Tibial nerve (tissue), 4 donors: ENCODE measurements at places on chromosomes 7 and 10. TPM values are rescaled to one million over a fixed set of nuclear protein-coding genes. Genes with fewer than 3 reads are reported as not detected.

The FAM237B gene
- total RNA-seq: not detected

The OR2A1 gene
- total RNA-seq: not detected

The GNAI1 gene
- 30.0 TPM for total RNA-seq

DNA sequence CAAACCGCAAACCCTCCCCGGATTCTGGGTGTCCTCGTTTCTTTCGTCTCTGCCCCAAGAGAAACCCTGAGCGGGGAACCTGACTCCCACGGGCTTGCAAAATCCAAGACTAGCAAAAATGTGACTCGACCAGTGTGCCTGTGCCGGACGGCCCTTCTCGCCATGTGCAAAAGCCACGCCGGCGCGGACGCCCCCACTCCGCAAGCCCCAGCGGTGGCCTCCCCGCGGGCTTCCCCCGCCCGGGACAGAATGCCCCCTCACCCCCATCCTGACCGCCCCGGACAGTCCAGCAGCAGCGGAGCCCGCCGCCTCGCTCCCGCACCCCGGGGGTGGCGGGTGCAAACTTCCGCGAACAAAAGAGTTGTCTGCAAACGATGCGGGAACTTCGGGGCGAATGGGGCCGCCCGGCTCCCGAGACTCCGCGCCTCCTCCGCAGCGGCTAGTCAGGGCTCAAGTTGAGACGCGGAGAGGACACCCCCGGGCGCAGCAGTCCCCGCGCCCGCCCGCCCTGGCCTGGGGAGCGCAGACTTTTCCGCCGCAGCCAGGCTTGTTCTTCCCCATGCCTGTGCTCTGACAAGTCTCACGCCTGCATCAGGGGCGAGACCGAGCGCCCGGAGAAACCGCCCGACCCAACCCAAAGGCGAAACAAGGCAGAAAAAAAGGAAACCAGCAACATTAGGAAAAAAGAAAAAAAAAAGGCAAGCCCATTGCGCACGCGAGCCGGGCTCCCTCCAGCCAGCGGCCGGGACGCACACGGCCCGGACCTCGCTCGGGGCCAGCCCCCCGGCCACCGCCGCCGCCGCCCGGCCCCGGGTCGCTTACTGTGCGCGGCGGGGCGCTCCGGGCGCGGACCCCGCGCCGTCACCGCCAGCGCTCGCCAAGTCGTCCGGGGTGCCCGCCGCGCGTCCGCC, 732 bp downstream of the FAM53B start:
- peak overlapping the region; percentile 87 for H3K4me3 ChIP-seq
- peaks cover 14% of the 10 kb centered on the region for H3K36me3 ChIP-seq
- peak overlapping the region; percentile 93 for H3K27ac ChIP-seq

- no peak overlapping the region for H3K27ac ChIP-seq
- peaks cover 6% of the 10 kb centered on the region for H3K27me3 ChIP-seq
- no peak for DNase-seq
Observed at GRCh38 chr7:39811161-39811614, 138.9 kb upstream of the CDK13 start.

- H3K36me3 ChIP-seq: no peaks in the 10 kb centered on the region
- H3K4me1 ChIP-seq: no peaks in the 10 kb centered on the region
Observed at GRCh38 chr7:86953653-86954336, 105.7 kb downstream of the ELAPOR2 start.

GRCh38 chr7:27199849-27200760, at the start of gene HOXA13:
TSS of gene HOXA13 (minus strand) at chr7:27200091. CDS start at chr7:27200077, 14 bp downstream.
- peak within 1 kb of the TSS; percentile 50 for H3K4me3 ChIP-seq
- H3K27me3 ChIP-seq: peaks cover 90% of the 10 kb centered on the region
- no peak within 1 kb of the TSS for H3K27ac ChIP-seq
- H3K4me1 ChIP-seq: peaks cover 30% of the 10 kb centered on the region
- DNase-seq: no peak

The SLC13A1 gene
- not detected for total RNA-seq

DNA sequence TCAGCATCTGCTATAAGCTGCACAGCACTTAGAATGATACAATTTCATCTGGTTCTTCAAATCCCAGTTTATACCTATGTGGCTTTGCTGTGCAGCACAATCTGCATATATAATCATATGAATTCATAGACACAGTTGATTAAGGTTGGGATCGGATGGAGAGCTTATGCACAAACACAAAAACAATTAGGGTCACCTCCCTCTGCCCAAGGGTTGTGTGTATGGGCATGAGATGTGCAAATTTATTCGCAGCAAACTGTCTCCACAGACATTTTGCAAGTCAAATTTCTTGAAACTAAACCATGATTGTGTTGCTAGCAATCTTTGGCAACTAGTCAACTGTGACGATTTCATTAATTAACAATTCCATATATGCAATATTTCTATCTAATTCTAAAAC, 955.7 kb downstream of the SORCS3 start:
- no peaks in the 10 kb centered on the region for H3K27me3 ChIP-seq
- no peak overlapping the region for H3K4me3 ChIP-seq
- no peak overlapping the region for H3K27ac ChIP-seq
- DNase-seq: no peak

GRCh38 chr10:117398029-117398428, 22.8 kb upstream of the PDZD8 start:
- H3K27me3 ChIP-seq: no peaks in the 10 kb centered on the region
- DNase-seq: no peak
- H3K4me3 ChIP-seq: no peak overlapping the region
- H3K36me3 ChIP-seq: no peaks in the 10 kb centered on the region

The OR2A5 gene
- not detected for total RNA-seq

DNA sequence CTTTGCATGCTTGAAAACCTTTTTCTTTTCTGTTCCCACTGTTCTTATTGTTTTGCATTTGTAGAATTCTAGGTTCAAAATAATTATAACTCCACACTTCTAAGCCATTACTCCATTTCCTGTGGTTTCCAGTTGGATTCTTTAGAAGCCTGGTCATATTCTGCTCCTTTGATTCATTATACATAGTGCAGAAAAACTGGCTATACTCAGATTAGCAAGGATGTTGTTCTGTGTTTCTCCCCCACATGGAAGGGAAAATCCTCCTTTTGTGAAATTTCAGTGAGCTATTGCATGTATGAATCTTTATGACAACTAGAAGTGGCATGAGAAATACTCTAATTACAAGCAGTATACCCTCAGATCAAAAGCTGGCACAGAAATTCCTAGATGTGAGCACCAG, 79.5 kb downstream of the SLC13A1 start:
- H3K27ac ChIP-seq: no peak overlapping the region

- no peak for DNase-seq
- no peaks in the 10 kb centered on the region for H3K36me3 ChIP-seq
- no peaks in the 10 kb centered on the region for H3K27me3 ChIP-seq
- H3K4me1 ChIP-seq: no peaks in the 10 kb centered on the region
Observed at GRCh38 chr10:11424456-11425295, 186.8 kb downstream of the USP6NL start.

- no peak overlapping the region for H3K4me3 ChIP-seq
- H3K36me3 ChIP-seq: no peaks in the 10 kb centered on the region
- no peak overlapping the region for H3K27ac ChIP-seq
Observed at GRCh38 chr10:132306343-132306685, 1.4 kb downstream of the STK32C start.

The NRP1 gene
- total RNA-seq: 90.0 TPM

- no peak overlapping the region for H3K4me3 ChIP-seq
- DNase-seq: no peak
- H3K27ac ChIP-seq: no peak overlapping the region
- H3K4me1 ChIP-seq: no peaks in the 10 kb centered on the region
Observed at GRCh38 chr7:366161-366803, 76.3 kb downstream of the FOXL3 start.

- no peak for DNase-seq
- no peaks in the 10 kb centered on the region for H3K27me3 ChIP-seq
- peaks cover 4% of the 10 kb centered on the region for H3K4me1 ChIP-seq
- peak overlapping the region; percentile 48 for H3K27ac ChIP-seq
- no peak overlapping the region for H3K4me3 ChIP-seq
- no peaks in the 10 kb centered on the region for H3K36me3 ChIP-seq
Observed at GRCh38 chr10:132648851-132649528, 111.4 kb downstream of the INPP5A start.

The C10orf62 gene
- total RNA-seq: 1.2 TPM

GRCh38 chr10:96820765-96821164, 11.3 kb upstream of the LCOR start:
- no peak overlapping the region for H3K27ac ChIP-seq
- H3K27me3 ChIP-seq: no peaks in the 10 kb centered on the region
- H3K4me1 ChIP-seq: no peaks in the 10 kb centered on the region
- no peaks in the 10 kb centered on the region for H3K36me3 ChIP-seq
- H3K4me3 ChIP-seq: no peak overlapping the region
- no peak for DNase-seq

- H3K27ac ChIP-seq: no peak overlapping the region
- no peaks in the 10 kb centered on the region for H3K27me3 ChIP-seq
- H3K4me3 ChIP-seq: no peak overlapping the region
- no peaks in the 10 kb centered on the region for H3K36me3 ChIP-seq
Observed at GRCh38 chr10:132117146-132117545, 51.4 kb downstream of the JAKMIP3 start.

GRCh38 chr7:98727146-98727709, 110.1 kb downstream of the NPTX2 start:
- no peak overlapping the region for H3K4me3 ChIP-seq
- no peaks in the 10 kb centered on the region for H3K36me3 ChIP-seq
- no peak for DNase-seq

The GHRHR gene
- not detected for total RNA-seq

- DNase-seq: no peak
- H3K4me3 ChIP-seq: no peak overlapping the region
- H3K4me1 ChIP-seq: no peaks in the 10 kb centered on the region
- H3K36me3 ChIP-seq: no peaks in the 10 kb centered on the region
- H3K27me3 ChIP-seq: no peaks in the 10 kb centered on the region
- no peak overlapping the region for H3K27ac ChIP-seq
Observed at GRCh38 chr10:52658112-52658511, 114.5 kb downstream of the MBL2 start.

DNA sequence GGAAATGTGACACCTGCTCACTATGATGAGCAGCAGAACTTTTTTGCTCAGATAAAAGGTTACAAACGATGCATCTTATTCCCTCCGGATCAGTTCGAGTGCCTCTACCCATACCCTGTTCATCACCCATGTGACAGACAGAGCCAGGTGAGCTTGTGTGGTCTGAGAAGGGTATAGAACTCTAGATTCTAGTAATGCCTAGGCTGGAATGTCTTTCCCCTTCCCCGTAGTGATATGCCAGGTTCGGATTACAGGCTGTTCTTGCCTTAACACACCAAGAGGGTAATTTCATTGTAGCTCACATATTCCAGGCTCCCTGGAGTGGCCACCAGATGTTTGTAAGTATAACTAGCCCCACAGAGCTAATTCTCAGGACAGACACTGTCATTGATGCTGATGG, 9.2 kb downstream of the HIF1AN start:
- no peak for DNase-seq
- H3K4me3 ChIP-seq: no peak overlapping the region
- H3K4me1 ChIP-seq: no peaks in the 10 kb centered on the region
- no peaks in the 10 kb centered on the region for H3K27me3 ChIP-seq

DNA sequence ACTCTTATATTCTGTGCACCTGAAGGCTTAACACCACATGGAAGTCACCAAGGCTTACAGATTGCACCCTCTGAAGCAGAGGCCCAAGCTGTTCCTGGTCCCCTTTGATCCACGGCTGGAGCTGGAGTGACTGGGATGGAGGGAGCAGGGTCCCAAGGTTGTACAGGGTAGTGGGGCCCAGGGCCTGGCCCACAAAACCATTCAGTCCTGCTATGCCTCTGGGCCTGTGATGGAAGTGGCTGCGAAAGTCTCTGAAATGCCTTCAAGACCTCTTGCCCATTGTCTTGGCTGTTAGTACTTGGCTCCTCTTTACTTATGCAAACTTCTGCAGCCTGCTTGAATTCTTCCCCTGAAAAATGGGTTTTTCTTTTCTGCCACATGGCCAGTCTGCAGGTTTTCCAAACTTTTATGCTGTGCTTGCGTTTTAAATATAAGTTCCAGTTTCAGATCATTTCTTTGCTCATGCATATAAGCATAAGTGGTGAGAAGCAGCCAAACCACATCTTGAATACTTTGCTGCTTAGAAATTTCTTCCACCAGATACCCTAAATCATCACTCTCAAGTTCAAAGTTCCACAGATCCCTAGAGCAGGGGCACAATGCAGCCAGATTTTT, 53.4 kb downstream of the AKR1D1 start:
- H3K4me3 ChIP-seq: no peak overlapping the region
- no peaks in the 10 kb centered on the region for H3K4me1 ChIP-seq
- no peaks in the 10 kb centered on the region for H3K27me3 ChIP-seq
- no peaks in the 10 kb centered on the region for H3K36me3 ChIP-seq
- no peak overlapping the region for H3K27ac ChIP-seq
- no peak for DNase-seq

DNA sequence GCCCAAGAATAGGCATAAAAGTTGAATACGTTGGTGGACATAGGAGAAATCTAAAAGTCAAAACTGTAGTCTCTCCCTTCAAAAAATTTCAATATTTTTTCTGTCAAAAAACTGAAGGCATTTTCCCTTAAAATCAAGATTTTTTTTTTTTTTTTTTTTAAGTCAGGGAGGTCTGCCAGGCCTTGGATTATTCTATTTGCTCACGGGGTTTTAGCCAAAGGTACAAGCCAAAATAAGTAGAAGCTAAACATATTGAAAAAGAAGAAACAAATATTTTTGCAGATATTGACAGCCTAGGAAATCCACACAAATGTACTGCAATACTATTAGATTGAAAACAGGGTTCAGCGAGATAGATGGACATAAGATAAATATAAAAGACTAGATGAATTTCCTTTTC, 190.1 kb upstream of the PLXDC2 start:
- H3K27me3 ChIP-seq: no peaks in the 10 kb centered on the region
- no peak for DNase-seq
- no peaks in the 10 kb centered on the region for H3K36me3 ChIP-seq

The CD36 gene
- 196 TPM for total RNA-seq

DNA sequence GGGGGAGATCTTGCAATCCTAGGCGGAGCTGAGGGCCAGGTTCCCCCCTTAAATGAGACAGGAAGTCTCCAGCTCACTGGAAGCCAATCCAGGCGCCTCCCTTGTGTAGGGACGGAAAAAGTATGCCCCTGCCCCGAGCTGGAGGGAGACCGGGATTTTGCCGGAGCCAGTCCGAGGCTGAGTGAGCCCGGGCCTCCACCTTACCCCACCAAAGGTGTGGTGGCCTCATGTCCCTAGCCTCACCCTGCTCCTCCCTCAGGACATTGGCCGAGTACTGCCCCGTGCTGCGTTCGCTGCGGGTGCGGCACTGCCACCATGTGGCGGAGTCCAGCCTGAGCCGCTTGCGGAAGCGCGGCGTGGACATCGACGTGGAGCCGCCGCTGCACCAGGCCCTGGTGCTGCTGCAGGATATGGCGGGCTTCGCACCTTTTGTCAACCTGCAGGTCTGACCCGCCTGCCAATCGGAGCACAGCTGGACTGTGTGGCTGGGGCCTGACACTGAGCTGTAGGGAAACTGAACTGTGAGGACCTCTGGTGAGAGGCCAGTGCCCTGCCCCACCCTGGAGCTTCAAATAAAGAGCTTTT, 2.0 kb downstream of the FBXL15 start:
- H3K4me1 ChIP-seq: peaks cover 35% of the 10 kb centered on the region
- H3K4me3 ChIP-seq: peak overlapping the region; percentile 67
- peak; percentile 64 for DNase-seq
- H3K27me3 ChIP-seq: peaks cover 14% of the 10 kb centered on the region

GRCh38 chr7:11082552-11083213, 109.0 kb downstream of the PHF14 start:
- no peak overlapping the region for H3K4me3 ChIP-seq
- H3K4me1 ChIP-seq: no peaks in the 10 kb centered on the region
- DNase-seq: no peak
- H3K36me3 ChIP-seq: no peaks in the 10 kb centered on the region
- no peak overlapping the region for H3K27ac ChIP-seq

GRCh38 chr10:130350996-130351395, 214.8 kb downstream of the GLRX3 start:
- no peak overlapping the region for H3K4me3 ChIP-seq
- no peaks in the 10 kb centered on the region for H3K27me3 ChIP-seq
- H3K36me3 ChIP-seq: no peaks in the 10 kb centered on the region
- H3K4me1 ChIP-seq: no peaks in the 10 kb centered on the region
- no peak overlapping the region for H3K27ac ChIP-seq
